ENCODE measurements at places on chromosomes 1 and 21.

DNA sequence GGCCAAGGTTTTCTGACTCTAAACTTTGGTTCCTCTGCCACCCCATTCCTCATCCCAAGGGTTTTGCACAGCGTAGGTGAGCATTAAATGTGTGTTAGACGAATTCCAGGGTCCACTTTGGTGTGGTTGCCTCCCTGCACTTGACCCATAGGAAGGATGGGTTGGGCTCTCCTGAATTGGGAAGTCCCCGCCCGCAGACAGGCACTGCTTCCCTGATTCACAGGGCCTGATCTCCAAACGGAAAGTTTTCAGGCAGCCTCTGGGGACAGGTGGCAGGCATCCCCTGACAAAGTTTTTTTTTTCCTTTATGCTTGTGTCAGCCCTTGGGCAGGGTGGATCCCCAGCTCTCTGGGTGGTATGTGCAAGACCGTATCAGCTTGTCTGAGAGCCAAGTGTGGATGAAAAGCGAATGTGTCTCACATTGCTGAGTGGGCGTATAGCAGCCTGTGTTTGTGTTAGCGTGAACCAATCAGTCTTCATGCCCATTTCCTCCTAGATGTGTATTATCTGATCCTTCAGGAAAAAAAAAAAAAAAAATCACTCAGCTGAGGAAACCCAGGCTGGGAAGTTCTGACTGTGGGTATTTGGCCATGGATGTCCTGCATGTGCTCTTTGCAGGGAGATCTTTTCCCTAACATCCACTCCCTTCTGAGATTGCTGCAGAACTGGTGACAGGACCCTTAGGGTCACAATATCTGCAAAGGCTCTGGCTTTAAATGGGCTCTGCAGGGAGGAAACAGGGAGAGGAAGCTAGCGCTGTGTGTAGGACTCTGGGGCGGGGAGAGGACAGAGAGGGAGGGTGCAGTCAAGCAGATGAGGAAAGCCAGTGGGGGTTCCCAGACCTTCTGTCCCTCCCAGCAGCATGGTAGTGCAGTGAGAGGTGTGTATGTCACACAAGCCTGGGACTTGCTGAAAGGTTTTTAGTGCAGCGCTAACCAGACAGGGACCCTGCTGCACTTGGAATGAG lies 42.2 kb upstream of the TRABD2B start:
- DNase-seq: peak; percentile 76

DNA sequence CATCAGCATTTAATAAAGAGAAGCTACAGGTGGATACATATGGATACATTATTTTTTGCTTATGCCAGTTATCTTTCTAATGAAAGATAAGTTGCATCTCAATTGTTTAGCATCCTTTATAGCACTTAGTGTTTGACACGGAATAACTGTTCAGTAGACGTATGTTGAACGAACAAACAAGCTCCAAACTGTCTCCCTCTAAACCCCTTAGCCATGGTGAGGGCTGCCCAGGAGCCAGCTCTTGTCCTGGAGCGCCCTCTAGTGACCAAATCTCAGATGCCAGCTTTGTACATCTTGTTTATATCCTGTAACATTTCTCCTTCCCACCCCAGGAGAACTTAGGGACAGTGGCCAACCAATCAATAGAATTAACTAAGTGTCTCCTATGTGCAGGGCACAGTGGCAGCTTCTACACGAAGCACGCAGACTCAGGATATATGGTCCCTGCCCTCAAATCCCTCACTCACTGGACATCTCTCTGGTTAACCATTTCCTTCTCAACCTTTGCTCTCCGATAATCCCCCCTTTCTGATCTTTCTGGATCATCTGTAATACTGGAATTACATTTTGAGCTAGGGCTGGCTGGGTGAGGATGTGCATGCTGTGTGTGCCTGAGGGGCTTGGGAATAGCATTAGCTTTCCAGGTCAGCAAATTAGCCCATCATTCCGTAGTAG lies 22.9 kb downstream of the KCNA10 start:
- DNase-seq: peak; percentile 77

DNA sequence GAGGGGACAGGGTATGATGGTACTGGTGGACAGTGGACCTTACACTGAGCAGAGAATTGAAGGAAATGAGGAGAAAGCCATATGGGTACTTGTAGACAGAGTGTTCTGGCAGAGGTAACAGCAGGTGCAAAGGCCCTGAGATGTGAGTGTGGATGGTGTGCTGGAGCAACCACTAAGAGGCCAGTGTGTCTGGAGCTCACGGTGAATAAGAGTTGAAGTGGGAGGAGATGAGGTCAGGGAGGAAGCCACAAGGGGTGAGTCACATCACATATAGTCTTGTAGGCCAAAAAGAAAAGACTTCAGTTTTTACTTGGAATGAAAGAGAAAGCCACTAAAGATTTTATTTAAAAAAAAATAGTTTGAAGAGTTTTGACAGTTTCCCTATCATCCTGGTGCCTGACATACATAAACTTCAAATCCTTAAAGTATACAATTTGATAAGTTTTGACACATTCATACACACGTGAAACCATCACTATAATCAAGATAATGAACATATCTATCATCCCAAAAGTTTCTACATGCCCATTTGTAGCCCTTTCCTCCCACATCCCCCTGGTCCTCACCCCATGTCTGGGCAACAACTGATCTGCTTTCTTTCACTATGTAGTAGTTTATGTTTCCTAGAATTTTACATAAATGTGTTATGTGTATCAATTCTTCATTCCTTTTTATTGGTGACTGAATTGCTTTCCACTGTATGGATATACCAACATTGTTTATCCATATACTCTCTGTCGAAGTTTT lies 148.4 kb downstream of the GPATCH2 start:
- DNase-seq: peak; percentile 86

- no peak for DNase-seq
Observed at GRCh38 chr1:13583966-13584791, 547 bp downstream of the PDPN start.

DNA sequence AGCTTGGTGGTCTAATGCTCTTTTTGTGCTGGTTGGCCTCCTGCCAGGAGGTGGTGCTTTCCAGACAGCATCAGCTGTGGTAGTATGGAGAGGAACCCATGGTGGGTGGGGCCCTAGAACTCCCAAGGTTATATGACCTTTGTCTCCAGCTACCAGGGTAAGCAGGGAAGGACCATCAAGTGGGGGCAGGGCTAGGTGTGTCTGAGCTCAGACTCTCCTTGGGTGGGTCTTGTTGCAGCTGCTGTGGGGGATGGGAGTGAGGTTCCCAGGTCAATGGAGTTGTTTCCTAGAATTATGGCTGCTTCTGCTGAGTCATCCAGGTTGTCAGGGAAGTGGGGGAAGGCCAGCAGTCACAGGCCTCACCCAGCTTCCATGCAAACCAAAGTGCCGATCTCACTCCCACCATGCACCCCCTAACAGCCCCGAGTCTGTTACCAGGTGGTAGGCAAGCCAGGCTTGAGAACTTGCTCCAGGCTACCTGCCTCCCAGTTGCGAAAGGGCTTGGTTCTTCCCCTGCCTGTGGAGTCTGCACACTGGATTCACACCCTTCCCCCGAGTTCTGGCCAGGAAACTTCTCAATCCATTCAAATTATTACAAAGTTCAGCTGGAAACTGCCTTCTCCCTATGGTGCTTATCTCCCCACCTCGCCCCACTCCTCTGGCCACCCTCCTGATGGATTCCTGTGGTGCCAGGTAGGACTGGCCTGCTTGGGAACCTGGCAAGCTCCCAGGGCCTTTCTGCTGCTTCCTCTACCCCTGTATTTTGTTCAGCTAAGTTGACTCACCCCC lies 37.8 kb downstream of the DRAM2 start:
- DNase-seq: peak; percentile 33

DNA sequence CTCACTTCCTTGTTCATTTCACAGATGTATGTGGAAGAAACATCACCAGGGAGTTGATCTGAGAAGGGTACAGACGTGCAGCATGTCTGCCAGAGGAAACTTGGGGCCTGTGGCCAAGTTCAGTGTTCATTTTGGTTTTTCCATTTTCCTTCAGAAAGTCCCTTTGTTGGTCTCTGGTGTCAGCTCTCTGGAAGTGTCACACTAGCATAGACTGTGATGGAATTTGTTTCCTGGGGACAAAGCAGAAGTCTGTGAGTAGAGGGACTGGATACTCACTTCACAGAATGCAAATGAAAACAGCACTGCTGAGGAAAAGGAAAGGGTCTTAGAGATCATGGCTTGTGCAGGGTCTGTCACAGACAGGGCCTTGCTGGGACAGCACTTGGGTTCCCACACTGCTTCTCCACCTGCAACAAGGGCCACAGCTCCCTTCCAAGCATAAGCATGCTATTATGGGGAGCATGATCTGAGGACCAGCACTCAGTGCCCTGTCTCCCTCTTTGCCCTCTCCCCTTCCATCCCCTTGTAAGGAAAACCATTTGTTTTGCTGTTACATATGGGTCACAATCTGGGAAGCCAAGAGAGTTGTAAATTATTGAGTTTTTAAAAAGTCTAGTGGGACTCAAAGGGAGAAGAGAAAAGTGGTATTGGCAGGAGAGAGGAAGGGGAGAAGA lies 31.4 kb upstream of the CD84 start:
- DNase-seq: no peak

- no peak for DNase-seq
Observed at GRCh38 chr21:44700101-44701022, 3.4 kb downstream of the KRTAP10-12 start.

GRCh38 chr21:32307706-32308105 lies 9.1 kb downstream of the MRAP start:
- no peak for DNase-seq

DNA sequence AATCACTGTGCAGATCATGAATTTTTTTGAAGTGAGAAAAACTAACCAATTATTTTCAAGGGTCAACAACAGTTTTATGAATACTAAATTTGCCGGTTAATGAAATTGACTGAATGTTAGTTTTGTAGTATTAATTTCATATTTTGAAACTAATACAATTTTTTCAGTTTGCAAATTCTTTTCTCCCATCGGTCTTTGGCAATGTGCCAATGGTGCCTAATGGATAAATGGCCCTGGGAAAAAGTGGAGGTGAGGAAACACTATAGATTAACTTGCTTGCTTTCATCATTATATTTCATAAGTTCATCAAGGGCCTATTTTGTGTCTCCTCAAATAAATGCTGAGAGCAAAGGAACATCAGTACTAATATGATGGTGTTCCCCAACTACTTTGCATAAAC lies 4.1 kb downstream of the C1orf141 start:
- DNase-seq: no peak

DNA sequence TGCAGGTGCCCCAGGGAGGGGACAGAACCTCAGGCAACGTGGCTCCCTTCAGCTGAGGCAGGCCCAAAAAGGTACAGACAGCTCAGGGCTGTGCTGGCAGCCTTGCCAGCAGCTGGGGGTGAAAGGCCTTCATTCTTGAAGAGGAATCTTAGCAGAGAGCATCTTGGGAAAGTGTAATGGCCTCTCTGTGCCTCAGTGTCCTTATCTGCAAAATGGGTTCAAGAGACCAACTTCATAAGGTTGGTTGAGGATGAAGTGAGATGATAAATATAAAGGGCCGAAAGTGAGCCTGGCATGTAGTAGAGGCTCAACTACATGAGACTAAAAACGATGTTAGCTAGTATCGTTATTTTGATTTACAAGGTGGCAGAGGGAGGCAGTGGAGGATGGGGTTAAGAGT lies 26.2 kb downstream of the TMCO4 start:
- no peak for DNase-seq

DNA sequence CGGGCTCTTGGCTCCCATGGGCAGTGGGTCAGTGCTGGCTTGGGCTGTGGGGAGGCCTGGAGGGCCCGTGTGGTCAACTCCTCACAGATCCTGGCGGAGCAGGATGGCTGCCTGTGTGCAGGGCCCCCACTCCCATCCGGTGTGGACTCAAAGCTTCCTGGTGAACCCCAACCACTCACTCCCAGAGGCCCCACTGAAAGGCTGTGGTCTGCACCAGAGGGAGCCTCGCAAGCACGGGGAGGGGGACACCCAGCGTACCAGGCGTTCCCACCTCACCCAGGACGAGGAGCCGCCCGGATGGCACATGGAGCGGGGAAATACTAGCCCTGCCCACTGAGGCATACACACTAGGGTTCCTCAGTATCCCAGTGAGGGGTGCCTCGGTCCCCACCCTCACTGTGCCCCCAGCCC lies 75.4 kb upstream of the ACTRT2 start:
- no peak for DNase-seq

DNA sequence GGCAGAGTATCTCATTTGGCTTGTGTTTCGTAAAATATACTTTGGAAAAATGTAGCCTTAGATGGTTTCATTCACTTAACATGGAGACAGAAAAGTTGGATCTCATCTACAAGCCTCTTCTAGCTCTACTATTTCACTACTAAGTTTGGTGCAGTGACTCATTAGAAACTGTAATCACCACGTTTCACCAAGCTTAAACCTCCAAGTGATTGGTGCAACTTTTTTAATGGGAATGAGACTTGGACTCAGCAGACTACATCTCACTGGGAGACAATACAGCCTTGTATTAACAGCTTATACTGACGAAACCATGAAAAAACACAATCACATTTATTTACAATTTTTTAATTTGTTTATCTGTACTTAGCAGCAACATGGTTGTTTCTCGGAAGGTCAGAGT lies 29.9 kb upstream of the NRIP1 start:
- no peak for DNase-seq

DNA sequence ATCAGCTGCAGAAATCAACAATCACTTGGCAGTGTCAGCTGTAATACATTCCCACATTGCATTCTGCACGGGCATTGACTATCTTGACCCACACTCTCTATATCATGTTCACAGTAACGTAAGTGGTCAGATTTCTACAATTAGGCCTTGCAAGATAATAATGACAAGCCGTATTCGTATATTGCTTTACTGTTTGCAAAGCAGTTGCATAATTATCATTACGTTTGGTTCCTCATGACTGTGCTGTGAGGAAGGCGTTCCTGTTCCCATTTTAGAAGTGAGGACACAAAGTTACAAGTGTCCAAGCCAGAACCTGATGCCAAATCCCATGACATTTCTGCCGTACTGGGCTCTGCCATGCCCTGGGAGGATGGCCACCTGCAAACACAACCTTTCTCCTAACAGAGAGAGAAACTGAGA lies 53.5 kb upstream of the TARBP1 start:
- DNase-seq: no peak

GRCh38 chr1:180310095-180310494 lies 80.0 kb downstream of the LHX4 start:
- peak; percentile 50 for DNase-seq

- peak; percentile 35 for DNase-seq
Observed at GRCh38 chr1:58699011-58699762, 675 bp downstream of the MYSM1 start.

GRCh38 chr1:232145768-232146167 lies 484.2 kb downstream of the SIPA1L2 start:
- peak; percentile 49 for DNase-seq
